Stimulated activated CD4-positive, alpha-beta T cell treated with anti-CD3 and anti-CD28 coated beads, Interleukin-12 subunit alpha, Interleukin-12 subunit beta, amount 100 ng/mL, for 48 hours (primary cell): ENCODE measurements at places on chromosomes 7 and 10.

DNA sequence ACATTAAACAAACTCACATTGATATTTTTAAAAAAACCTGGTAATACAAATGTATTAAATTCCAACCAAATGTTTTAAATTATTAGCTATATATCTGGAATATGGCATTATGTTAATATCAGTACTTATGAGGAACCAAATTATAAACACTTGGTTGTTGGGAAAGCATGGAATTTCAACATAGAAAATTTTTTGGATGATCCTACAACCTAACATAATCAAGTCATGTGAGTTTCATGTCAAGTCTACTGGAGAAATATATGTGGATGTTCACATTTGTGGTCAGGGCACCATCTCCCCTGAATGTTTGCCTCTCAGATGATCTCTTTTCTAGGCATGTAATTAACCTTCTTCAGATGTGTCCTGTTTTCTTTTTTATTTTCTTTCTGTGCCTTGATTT is 5.2 kb upstream of the POT1 start:
- no peak for DNase-seq

- DNase-seq, result no peak
Observed at GRCh38 chr10:121069061-121069850, 218.1 kb downstream of the WDR11 start.

DNA sequence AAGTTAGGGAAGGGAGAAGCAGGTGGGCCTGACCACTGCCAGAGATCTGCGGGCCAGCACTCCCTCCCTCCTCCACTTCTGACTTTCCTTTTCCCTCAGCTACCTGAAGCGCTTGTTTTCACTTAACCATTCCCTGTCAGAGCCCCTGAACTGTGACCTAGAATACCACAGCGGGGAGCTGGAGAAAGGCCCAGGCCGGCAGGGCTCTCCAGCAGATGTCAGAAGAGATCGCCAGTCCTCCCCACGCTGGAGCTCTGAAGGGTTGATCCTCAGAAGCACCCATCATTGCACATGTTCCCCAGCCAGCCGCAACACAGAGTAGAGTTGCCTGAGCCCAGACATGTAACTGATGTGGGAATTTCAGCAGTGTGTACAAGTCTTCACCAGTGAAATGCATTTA is 44.4 kb upstream of the GAD2 start:
- no peak for DNase-seq

DNA sequence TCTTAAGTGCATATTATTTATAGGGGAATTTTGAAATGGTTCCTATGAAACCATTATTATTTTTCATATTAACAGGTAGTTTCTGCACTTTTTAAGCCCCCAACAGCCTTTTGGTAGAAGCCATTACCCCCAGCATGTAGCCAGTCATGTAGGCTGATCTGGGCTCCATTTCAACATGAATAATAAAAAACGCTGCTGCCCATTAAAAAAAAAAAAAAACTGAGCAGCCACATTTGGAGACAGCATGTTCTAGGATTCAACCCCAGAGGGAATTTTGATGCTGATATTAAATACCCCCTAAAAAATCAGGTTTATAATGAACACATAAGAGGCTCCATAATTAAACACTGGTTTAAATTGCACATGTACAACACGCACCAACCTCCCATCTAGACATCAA is 181.3 kb downstream of the RTKN2 start:
- no peak for DNase-seq
